ENCODE measurements at places on chromosomes 1 and 21.

GRCh38 chr1:10459184-10459583 is 9.4 kb downstream of the CORT start:
- DNase-seq, result no peak

- DNase-seq, result no peak
Observed at GRCh38 chr21:43306911-43307676, 119.8 kb downstream of the SIK1 start.

DNA sequence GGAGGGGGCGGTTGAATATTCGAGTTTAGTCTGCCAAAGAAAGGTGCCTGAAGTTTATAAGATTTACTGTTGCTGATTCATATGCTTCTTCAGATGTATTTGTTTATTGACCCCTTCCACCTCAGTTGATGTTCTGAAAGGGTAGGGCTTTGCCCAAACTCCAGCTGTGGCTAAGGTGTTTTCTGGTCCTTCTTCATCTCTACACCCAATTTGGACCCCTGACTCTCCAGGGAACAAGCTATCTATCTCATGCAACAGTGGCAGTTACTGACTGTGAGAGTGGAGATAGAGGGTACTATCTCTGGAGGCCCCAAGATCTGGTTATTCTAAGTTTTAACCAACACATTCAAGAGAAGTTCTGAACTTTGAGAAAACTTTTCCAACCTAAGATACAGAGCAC is 12.6 kb upstream of the ALG14 start:
- no peak for DNase-seq

DNA sequence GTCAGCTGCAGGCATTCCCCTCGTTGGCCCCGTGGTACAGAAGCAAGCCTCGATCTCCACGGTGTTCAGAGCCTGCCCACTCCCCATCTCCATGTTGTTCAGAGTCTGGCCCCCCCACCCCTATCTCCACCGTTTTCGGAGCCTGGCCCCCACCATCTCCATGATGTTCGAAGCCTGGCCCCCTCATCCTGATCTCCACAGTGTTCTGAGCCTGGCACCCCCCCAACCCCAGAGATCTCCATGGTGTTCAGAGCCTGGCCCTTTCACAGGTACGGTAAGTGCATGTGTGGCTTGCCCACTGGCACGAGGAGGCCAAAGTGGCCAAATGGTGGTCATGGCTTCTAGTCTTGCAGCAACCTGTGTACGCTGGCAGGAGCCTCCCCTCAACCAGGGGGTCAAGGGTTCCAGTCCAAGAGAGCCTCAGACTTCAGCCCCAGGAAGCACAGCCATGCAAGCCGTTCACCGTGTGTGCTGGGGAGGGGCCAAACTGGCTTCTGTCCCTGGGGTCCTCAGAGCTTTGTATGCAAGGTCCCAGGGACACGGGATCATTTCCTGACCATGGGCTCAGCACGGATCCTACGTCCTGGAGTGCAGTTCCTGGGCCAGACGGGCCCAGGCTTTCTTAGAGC is 13.3 kb upstream of the PCBP3 start:
- DNase-seq, result no peak

- DNase-seq, result no peak
Observed at GRCh38 chr1:67484492-67484891, 54.3 kb upstream of the SERBP1 start.

- DNase-seq, result no peak
Observed at GRCh38 chr1:241605146-241605805, 34.9 kb downstream of the CHML start.

- no peak for DNase-seq
Observed at GRCh38 chr1:84069236-84069845, 70.4 kb upstream of the TTLL7 start.

DNA sequence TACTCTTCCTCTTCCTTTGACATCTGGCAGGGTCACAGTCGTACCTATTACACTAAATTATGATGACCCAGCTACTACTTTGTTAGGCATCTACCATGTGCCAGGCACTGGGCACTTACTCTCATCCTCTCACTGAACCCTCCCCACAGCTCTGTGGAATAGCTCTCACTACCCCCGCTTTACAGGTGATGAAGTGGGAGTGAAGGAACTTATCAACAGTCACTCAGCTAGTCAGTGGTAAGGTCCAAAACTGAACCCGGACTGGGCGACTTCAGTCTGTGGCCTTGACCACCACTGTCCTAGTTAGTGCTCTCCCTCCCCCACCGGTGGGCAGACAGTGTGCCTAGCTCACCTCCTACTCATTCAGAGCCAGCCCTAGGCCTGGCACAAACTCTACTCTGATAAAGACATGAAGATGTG is 12.3 kb downstream of the ADGRB2 start:
- DNase-seq, result no peak

DNA sequence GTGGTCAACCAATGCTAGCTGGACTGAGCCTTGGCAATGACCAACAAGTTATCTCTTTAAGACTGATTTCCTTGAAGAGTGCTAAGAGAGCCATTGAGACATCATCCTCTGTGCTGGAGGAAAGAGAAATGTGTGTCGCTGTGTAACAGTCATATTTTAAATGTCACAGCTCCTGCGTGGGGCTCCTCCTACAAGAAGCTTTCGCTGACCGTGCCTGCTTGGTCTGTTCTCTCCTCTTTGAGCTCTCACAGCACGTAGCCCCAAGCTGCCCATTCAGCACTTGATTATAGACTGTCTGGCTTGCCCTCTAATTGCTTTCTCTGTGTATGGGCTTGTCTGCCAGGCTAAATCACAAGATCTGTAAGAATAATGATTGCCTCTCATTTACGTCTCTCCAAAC is 221.3 kb downstream of the FOXD2 start:
- no peak for DNase-seq

- no peak for DNase-seq
Observed at GRCh38 chr21:37631319-37632117, 264.9 kb downstream of the DYRK1A start.

DNA sequence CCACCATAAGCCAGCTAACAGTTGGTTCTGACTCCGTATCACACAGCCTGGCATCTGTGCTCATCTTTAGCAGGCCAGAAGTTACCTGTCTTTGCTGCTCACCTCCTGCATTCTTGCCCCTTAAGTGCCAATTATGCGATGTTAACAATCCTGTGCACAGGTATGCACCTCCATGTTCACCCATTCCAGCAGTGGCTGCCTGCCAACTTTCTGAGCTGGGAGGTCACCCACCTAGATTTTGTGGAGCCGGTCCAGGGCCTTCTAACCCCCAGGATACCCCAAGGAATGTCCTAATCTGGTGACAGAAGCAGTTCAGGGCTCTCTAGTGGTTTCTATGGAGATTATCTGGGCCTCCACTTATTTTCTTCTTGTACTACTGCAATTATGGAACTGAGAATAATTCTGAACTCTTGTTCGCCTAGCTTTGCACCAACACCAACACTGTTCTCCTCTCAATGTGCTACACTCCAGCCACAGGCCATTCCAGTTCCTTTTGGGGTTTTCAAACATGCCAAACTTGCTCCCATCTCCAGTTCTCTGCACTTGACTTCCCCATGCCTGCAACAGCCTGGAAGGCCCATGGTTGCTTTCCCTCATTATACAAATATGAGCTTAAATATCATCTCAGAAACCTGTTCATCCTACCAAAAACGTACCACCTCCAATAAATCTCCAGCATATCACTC is 9.0 kb downstream of the BCAR3 start:
- DNase-seq, result no peak

DNA sequence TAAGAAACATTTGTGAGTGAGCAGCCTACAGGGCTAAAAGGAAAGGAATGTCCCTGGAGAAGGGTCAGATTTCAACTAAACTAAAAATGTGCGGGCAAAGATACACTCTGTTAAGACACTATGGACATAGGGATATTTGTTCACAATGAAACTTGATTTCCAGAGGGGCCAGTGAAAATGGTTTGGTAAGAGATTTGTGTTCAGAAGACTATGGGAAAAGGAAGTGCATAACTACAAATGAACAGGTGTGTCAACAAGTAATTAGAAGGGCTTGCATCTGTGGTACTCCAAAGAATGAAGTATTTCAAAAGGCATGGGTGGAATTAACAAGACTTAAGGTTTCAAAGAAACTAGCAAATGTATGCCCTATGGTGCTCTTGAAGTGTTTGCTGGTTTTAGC is 60.4 kb downstream of the NME7 start:
- DNase-seq, result no peak

- no peak for DNase-seq
Observed at GRCh38 chr1:157652859-157653493, 47.6 kb downstream of the FCRL3 start.

GRCh38 chr1:9010781-9011323 is 15.4 kb downstream of the SLC2A7 start:
- DNase-seq, result no peak

DNA sequence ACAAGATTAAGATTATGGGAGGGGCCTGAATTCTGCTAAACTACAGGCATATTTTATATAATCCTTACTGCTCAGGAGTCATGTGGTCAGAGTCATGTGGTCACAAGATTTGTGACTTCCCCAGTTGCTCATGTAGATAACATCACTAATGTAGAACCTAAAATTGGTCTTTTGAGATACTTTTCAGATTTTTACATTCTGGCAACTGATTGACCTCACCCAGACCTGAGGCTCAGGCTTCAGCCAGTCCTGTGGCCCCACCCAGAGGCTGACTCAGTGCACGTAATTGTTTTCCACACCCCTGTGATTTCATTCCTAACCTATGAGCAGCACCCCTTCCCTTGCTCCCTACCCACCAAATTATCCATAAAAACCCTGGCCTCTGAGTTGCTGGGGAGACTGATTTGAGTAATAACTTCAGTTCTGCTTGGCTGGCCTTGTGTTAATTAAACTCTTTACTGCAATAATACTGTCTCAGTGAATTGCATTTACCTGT is 41.7 kb upstream of the ZNF326 start:
- DNase-seq, result no peak

DNA sequence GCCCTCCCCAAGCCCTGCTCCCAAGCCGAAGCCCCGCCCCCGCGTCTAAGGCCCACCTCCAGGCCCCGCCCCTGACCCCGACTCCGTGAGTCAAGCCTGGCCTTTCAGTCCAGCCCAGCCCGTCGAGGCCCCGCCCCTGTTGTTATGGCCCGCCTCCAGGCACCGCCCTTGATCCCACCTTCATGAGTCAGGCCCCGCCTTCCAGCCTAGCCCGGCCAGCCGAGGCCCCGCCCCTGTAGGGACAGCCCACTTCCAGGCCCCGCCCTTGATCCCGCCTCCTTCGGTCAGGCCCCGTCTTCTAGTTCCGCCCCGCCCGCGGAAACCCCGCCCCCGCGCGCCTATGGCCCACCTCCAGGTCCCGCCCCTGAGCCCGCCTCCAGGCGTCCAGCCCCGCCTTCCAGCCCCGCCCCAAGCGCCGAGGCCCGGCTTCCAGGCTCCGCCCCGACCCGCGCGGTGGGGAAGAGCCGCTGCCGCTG is 247 bp upstream of the DOP1B start:
- DNase-seq, result peak; percentile 100

DNA sequence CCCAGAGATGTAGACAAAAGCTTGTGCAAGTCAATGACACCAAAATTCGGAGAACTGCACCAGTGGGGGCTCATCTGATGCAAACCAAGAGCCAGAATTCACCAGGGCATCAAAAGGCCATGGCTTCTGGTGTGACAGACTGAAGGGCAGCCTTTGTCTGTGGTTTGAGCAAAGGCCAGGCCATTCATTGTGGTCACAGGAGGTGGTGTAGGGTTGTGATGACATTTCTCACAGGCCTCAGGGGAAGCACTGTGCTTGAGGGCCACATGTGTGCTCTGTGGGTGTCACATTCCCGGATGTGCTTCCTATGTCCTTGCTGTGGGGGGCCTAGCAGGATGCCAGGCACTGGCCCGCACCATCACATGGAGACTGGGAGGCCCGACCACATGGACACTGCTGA is 22.5 kb upstream of the KCNE1 start:
- DNase-seq, result no peak

- no peak for DNase-seq
Observed at GRCh38 chr1:216841165-216841564, 117.9 kb upstream of the ESRRG start.

DNA sequence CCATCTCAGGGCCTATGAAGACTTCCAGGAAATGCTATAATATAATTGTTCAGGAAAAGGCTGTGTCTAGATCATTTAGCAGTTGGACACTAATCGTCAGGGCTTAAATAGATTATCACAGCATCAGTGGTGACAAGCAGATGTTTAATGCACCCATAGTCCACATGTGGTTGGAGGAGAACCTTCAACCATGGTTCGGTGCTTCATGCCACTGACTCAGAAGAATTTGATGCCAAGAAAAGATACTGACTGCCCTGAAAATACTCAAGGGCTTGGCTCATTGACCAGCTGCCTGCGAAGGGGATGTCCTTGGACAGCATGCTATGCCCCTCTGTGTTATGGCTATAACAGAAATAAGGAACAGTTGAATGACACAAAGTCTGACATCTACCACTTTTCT is 175.7 kb downstream of the HHIPL2 start:
- no peak for DNase-seq

GRCh38 chr1:36729716-36730510 is 247.2 kb upstream of the CSF3R start:
- DNase-seq, result no peak

DNA sequence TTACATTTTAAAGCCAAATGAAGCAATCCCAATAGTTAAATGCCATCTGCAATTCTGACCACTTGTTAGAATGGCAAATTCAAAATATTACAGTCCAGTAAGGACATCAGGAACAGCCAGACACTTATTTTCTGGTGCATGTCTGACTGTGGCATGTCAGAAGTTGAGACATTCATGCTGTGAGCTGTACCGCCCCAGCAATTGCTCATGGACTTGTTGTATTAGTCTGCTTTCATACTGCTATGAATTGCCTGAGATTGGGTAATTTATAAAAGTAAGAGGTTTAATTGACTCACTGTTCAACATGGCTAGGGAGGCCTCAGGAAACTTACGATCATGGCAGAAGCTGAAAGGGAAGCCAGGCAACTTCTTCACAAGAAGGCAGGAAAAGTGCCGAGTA is 19.1 kb downstream of the DDAH1 start:
- DNase-seq, result no peak

DNA sequence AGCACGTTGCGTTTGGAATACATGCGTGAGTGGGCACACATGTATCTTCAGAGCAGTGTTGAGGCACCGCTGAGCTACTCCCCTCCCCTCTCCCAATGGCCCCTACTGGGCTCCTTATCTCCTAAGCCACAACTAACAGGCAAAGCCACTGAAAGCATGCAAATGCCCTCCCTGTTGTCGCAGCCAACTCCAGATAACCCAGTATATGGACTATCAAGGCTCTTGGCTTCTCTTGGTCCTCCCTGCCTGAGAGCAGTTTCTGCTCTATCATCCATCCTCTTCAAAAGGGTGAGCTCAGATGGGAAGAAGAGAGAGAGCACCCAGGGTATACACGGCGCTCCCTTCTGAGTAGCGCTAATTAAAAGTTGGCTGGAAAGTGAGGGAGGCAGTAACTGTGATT is 58.5 kb upstream of the CNTN2 start:
- no peak for DNase-seq

DNA sequence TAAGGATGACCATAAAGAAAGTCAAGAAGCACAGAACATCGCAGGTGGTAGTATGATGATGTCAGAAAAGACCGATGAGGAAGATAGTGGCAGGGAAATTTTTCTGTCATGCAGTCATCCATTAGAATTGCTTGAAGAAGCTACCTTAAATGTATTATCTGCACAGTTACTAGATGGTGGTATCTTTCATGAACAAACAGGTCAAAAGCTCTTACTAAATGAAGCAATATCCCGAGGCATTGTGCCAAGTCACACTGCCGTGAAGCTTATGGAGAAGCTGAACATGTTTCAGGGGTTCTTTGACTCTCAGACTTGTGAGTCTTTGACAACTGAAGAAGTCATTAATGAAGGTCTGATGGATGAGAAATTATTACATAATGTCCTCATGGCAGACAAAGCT is 128.8 kb downstream of the MACF1 start:
- no peak for DNase-seq

GRCh38 chr1:26923711-26924110 is 2.2 kb downstream of the NUDC start:
- no peak for DNase-seq
